CD4-positive, alpha-beta T cell (primary cell): ENCODE measurements at places on chromosomes 13 and 19.

- DNase-seq, result no peak
These were observed 20.4 kb upstream of the MAB21L1 start for GRCh38 chr13:35496761-35497386.

DNA sequence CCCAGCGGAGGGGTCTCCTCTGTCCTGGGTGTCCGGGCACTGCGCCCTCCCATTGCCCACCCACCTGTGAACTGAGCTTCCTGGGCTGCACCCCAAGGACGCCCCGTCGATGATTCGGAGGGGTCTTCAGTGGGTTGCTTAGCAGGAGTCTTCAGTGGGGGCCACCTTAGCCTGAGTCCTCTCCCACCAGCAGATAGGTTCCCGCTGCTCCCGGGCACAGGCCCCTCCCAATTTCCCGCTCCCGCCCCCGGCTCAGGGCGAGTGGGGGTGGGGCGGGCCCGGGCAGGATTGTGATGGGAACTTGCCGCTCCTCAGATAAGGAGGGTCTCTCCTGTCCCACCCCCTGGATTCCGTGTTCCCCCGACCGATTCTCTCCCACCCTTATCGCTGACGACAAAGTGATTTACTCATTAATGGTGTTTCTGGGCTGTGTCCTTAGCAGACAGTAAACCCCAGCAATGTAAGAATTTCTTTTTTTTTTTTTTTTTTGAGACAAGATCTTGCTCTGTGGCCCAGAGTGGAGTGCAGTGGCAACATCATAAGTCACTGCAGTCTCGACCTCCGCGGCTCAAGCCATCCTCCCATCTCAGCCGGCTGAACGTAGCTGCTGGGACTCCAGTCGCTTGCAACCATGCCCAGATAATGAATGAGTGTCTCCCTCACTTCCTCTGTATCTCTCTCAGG is 655 bp upstream of the S1PR5 start:
- peak; percentile 37 for DNase-seq

DNA sequence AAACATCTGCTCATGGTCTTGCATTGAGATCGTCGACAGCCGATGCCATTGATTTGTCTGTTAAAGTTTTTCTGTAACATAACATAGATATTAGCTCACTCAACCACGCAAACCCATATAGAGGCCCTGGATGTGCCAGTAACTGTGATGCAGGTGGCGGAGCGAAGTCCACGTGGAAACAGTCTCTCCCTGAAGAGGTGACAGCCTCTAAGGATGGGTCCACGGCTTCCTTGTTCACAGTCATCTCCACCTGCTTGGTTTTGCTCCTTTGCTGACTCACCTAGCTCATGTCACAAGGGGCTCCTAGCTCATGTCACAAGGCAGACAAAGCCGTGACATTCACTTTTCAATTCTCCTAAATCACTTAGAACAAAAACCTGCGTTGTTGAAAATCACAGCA is 42.4 kb upstream of the FARP1 start:
- no peak for DNase-seq

GRCh38 chr13:111262715-111263114 is 57.7 kb upstream of the TEX29 start:
- DNase-seq, result no peak

DNA sequence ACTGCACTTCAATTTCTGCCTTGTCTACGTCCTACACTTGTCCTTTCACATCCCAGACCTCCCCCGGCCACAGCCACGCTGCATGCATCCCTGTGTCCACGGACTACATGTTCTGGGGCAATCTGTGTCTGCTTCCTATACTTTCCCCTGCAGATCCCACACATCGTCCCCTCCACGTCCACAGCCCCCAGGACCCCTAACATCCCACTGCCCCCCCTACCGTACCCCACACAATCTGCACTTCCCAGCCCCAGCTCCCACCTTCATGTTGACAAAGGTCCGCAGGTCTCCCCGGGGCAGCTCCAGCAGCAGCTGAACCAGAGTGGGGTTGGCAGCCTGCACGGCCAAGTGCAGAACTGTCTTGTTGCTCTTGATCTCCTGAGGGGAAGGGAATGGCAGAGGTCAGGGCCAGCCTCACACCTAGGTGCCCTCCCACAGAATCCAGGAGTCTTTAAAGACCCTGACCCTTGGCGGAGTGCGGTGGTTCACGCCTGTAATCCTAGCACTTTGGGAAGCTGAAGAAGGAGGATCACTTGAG is 10.2 kb downstream of the NFKBID start:
- no peak for DNase-seq

- DNase-seq, result no peak
These were observed 813 bp downstream of the ZNF562 start for GRCh38 chr19:9673912-9674662.

- no peak for DNase-seq
These were observed 312.8 kb upstream of the PCDH20 start for GRCh38 chr13:61728471-61728870.

- DNase-seq, result no peak
These were observed 32.2 kb upstream of the USP12 start for GRCh38 chr13:27203854-27204253.
